ENCODE measurements at places on chromosomes 7 and 10.

GRCh38 chr7:5597772-5598171 is 174.1 kb upstream of the TNRC18 start:
- no peak for DNase-seq

GRCh38 chr10:9561821-9562505 is 1455.7 kb upstream of the CELF2 start:
- DNase-seq = no peak

DNA sequence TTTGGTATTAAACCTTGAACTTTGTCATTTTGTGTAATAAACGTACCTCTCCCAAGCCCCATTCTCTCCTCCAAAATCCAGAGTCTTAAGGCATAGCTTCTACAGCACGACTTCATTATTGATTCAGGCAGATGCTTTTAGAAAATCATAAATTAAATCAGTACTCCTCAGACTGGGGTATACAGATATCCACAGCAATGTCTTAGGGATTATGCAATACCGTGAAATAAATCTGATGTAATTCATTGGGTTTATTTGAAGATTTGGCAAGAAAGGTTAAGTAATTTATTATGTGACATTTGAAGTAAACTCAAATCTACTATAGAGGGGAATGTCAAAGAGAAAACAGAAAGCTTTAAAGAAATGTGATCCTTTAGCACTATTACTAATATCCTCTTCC is 246.1 kb upstream of the PLXDC2 start:
- no peak for DNase-seq

GRCh38 chr7:184294-185264 is 7.8 kb upstream of the FAM20C start:
- DNase-seq = no peak

GRCh38 chr7:136405931-136406777 is 429.0 kb upstream of the MTPN start:
- peak; percentile 15 for DNase-seq

GRCh38 chr7:139124084-139124914 is 14.8 kb upstream of the ZC3HAV1 start:
- no peak for DNase-seq

- no peak for DNase-seq
Observed at GRCh38 chr10:74854610-74855009, 28.2 kb downstream of the KAT6B start.

DNA sequence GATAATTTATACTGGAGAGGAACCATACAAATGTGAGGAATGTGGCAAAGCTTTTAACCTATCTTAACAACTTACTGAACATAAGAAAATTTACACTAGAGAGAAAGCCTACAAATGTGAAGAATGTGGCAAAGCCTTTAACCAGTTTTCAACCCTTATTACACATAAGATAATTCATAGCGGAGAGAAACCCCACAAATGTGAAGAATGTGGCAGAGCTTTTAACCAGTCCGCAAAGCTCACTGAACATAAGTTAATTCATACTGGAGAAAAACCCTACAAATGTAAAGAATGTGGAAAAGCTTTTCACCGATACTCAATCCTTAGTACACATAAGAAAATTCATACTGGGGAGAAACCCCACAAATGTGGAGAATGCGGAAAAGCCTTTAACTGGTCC is 37.9 kb downstream of the ZNF138 start:
- DNase-seq = no peak

- no peak for DNase-seq
Observed at GRCh38 chr10:88728107-88728763, 22.2 kb downstream of the LIPK start.

GRCh38 chr7:9889554-9889953 is 1084.1 kb upstream of the PHF14 start:
- no peak for DNase-seq

DNA sequence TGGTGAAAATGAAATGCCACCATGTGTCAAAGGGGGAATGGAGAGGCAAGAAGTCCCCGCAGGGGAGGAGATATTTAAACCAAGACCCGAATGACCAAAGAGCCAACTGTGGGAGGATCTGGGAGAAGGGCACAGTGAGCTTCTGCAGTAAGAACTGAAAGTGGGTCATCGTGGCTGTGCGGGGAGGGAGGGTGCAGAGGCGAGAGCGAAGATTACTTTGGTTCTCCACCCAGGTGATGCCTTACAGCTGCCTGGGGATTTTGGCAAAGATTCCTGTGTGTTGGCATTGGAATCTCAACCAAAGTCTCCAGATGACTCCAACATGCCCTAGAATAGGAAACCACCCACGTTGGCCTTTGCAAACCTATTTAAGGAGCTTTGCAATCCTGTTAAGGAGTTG is 44.2 kb upstream of the ADAM12 start:
- DNase-seq = no peak

GRCh38 chr7:129005186-129005585 is 49.7 kb downstream of the TNPO3 start:
- DNase-seq = no peak

DNA sequence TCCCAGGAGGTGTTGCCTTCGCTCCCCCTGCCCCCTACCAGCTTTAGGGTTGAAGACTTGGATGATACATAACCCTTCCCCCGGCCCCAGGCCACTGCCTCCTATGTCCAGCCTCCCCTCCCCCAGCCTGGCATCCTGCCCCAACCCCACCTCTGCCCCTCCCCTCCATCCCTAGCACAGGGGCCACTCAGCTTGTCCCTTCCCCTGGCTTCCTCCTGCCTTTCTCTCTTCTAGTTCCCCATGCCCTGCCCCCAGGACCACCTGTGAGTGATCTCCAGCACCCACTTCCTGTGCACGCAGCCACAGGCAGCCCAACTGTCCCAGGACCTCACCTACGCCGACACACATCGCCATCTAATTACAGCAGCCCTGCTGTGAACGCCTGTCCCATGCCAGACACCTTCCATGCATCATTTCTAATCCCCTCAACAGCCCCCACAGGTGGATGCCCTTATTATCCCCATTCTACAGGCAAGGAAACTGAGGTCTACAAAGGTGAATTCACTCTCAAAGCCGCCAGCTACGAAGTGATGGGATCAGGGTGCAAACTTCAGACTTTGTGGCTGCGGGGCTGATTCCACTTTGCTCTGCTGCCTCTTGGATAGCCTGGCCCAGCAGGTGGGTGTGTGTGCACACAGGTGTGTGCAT is 82.4 kb upstream of the CHST15 start:
- no peak for DNase-seq

DNA sequence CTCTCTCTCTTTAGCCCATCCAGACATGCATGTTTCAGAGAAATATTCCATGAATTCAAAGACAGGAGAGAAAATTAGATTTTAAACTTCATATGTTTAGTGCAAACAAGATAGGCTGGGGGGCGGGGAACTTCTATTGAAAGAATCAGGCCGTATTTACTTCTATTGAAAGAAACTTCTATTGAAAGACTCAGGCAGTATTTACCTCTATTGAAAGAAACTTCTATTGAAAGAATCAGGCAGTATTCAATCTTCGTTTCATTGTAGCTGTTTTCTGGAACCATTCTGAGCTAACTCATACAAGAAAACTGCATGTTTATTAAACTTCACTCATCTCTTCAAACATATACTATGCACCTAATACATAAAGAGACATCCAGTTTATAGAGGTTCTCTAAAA is 123.1 kb downstream of the TYW1B start:
- DNase-seq = no peak

DNA sequence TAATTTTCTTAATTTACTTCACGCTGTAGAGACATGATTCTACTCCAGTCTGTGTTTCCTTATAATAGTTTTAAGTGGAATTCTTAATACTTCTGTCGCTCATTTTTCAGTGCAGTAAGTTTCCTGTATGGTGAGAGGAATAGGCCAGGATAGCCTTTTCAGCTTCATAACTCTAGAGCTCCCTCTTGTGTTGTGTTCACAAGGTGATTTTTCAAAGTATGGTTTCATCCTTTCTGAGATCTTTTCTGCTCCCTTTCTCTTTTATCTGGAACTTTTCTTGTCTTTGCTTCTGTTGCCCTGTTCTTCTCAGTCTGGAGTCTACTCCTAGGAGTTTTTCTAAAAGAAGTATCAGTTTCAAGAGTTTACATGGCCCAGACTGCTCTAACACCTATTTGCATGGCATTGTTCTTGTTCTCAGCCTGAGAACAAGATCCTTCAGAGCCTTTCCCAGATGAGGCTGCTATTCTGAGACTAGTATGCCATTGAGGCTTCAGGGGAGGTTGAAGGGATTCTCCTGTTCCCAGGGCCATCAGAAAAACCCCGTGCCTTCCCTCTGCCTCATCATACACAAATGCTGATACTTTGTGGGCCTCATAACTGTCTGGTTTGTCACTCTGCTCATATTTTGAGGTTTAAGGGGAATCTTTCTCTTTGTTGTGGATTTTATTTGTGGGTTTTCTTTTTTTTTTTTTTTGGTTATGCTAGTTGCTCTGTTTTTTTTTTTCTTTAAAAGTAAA is 21.8 kb downstream of the NET1 start:
- DNase-seq = no peak

DNA sequence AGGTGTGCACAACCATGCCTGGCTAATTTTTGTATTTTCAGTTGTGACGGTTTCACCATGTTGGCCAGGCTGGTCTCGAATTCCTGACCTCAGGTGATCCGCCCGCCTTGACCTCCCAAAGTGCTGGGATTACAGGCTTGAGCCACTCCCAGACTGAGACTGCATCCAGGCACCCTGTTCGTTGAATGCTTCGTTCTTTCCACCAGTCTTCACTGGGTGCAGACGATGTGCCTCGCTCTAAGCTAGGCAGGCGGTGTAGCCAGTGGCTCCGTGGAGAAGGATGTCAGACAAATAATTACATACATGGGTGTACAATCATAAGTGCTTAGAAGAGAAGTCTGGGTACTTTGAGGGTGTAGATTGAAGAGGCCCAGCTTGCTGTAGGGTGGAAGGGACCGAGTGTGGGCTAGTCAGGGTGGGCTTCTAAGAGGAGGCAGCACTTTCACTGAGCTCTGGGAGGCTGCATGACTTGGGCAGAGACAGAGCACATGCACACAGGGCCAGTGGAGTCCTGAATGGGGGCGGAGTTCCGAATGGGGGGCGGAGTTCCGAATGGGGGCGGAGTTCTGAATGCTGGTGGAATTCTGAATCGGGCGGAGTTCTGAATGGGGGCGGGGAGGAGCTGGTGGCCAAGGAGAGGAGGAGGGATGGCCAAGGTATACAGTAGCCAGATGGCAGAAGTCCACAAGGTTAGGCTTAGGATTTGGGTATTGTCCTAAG is 74.3 kb downstream of the COL26A1 start:
- no peak for DNase-seq

DNA sequence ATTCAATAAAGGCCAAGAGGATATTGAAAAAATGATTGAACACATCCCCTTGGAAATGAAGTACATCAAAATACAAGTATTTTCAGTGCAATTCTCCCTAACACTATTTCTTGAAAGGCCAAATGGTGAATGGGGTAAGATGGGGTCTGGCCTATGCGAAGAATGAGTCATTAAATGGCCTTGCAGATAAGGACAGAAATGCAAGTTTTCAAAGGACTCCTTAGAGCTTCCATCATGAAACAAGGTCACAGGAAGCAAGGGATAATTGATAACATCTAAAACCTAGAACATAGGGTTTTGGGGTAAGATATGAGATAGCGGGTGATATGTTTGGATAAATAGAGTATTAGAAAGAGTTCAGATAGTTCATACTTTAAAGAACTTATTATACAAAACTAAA is 109.3 kb upstream of the ABCB5 start:
- DNase-seq = no peak

DNA sequence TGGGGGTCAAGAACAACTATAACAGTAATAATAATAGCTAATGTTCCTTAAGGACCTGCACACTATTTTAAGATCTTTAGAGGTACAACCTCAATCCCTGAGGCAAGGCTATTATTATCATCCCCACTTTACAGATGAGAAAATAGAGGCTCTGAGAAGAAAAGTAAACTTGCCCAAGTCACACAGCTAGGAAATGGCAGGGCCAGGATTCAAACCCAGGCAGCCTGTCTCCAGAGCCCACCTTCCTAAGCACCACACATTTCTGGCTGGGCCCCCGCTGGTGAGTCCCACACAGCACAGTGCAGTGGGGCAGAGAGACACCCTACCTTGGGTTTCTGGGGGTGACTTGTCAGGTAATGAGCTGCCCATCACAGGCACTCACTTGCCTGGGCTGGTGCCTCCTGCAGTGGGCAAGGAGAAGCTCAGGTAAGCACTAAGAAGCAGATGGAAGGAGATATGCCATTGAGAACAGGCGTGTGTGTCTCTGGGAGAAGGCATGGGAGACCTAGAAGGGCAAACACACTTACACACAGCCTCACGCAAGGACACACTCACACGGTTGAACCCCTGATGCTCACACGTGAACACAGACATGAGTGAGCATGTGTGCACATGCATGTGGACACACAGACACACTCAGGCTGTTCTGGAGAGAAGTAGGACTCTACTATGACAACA is 104.4 kb upstream of the ZMIZ1 start:
- no peak for DNase-seq

- no peak for DNase-seq
Observed at GRCh38 chr7:70679661-70680060, 452.3 kb upstream of the GALNT17 start.

GRCh38 chr10:78634835-78635234 is 433.9 kb upstream of the ZMIZ1 start:
- no peak for DNase-seq

- DNase-seq = no peak
Observed at GRCh38 chr10:18104223-18104872, 35.9 kb upstream of the CACNB2 start.

DNA sequence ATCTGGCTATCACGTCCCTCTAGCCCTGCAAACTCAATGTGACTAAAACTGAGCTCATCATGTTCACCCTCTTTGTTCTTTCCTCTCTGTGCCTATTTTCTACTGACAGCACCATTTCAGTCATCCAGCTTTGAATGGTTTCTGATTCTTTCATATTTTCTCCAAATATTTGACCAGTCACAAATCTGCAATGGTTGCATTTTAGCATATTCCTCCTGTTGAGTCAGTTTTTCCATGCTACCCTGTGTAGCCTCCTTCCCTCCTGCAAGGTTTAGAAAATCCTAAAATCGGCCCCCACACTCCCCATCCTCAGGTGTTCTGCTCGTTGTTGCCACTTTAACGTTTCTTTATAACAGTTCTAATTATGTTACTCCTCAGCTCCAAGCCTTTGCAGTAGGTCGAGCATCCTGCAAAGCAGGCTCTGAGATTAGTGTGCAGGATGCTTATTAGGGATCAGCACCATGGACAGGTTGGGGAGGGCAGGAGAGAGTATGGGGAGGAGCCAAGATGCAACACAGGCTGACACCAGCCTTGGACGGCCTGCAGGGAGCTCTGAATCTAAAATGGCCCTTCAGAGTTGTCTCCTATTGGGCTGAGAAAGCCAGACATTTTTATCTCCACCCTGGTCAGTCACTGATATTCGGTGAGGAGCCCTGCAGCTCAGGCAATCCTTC is 531.0 kb upstream of the COBL start:
- DNase-seq = no peak

DNA sequence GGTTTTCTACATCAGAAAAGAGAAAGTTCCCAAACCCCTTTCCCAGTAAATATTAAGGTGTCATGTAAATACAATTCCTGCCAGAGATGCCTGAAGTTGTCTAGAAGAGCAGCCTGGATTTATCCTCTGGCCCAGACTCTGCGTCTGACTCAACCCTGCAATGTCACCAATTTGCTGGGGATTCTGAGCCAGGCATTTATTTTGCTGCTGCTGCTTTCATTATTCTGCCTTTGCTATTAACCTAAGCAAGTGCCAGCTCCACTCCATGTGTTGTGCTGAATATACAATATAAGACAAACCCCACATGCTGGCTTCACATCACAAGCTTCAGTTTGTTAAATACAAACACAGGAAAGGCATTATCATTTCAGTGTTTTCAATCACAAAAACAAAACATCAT is 59.1 kb downstream of the ELAPOR2 start:
- no peak for DNase-seq
